Neural crest cell (in vitro differentiated cells): ENCODE measurements at places on chromosomes 11 and 22. TPM values are rescaled to one million over a fixed set of nuclear protein-coding genes. Genes with fewer than 3 reads are reported as not detected.
A peak's percentile ranks its signal among the peaks of the same experiment; 100 is the strongest.

The TST gene
- total RNA-seq = 31.0 and 31.3 TPM in 2 replicates

The IGHMBP2 gene
- total RNA-seq = 28.1 and 30.1 TPM in 2 replicates

The OR51S1 gene
- total RNA-seq = not detected in 2 replicates

The HEPN1 gene
- not detected in 2 replicates for total RNA-seq

The OR10A2 gene
- total RNA-seq = not detected in 2 replicates

The EIF3D gene
- 178 and 197 TPM in 2 replicates for total RNA-seq

The TBC1D10A gene
- total RNA-seq = 8.2 and 8.5 TPM in 2 replicates

The APOBEC3B gene
- 12.3 and 14.5 TPM in 2 replicates for total RNA-seq

DNA sequence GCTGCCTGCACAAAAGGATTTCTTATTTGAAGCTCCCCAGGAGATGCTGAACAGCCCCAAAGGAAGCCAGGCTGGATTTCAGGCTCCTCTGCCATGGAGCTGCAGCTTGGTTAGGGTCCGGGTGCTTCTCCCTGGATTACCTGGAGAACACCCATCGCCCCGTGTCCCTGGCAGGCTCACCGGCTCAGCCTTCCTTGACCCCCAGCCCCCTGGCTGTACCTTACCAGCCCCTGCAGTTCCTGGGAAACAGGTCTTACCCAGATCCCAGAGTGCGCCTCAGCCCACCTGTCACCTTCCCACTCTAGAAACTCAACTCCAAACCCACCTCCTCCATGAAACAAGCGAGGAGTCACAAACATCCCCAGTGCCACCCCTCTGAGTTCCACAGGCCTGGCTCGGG lies 45.3 kb upstream of the CD5 start:
- no peaks in the 10 kb centered on the region for H3K27me3 ChIP-seq
- peaks cover 4% of the 10 kb centered on the region for H3K4me1 ChIP-seq
- H3K36me3 ChIP-seq = no peaks in the 10 kb centered on the region
- no peak for DNase-seq
- no peak overlapping the region for H3K27ac ChIP-seq
- no peak overlapping the region for H3K4me3 ChIP-seq

GRCh38 chr22:24506802-24507438 lies 11.8 kb downstream of the UPB1 start:
- no peak overlapping the region for H3K4me3 ChIP-seq
- no peaks in the 10 kb centered on the region for H3K36me3 ChIP-seq
- no peak for DNase-seq
- H3K4me1 ChIP-seq = peaks cover 30% of the 10 kb centered on the region
- H3K27me3 ChIP-seq = peaks cover 13% of the 10 kb centered on the region

DNA sequence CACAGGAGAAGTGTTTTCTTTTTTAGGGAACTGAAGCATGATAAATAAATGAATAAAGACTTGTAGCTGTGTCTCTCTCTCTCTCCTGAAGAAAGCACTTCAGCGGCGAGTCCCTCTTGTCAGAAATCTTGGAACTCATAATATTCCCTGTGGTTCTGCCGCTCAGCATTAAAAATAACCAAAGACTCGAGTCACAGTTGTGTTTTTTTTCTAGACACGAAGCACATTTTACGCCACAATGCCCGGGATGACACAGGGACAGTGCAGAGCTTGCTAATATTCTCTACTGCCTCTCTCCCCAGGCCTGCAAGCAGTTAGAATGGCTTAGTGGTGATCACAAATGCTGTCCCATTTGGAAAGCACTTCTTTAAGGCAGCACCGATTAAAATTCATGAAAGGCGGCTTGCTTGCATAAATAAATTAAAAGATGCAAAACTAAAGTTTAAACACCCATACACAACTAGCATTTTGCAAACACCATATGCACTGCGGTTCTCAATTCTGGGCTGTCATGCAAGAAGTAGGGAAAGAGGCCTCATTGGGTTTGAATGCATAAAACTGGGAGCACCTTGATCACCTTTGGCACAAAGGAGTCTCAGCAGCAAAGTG lies 597.4 kb downstream of the SOX6 start:
- H3K27ac ChIP-seq = no peak overlapping the region
- no peak for DNase-seq
- peaks cover 5% of the 10 kb centered on the region for H3K36me3 ChIP-seq

GRCh38 chr11:132256528-132257279 lies 886.3 kb downstream of the NTM start:
- H3K4me3 ChIP-seq = no peak overlapping the region
- H3K36me3 ChIP-seq = peaks cover 2% of the 10 kb centered on the region
- DNase-seq = no peak
- no peaks in the 10 kb centered on the region for H3K27me3 ChIP-seq
- H3K27ac ChIP-seq = no peak overlapping the region

DNA sequence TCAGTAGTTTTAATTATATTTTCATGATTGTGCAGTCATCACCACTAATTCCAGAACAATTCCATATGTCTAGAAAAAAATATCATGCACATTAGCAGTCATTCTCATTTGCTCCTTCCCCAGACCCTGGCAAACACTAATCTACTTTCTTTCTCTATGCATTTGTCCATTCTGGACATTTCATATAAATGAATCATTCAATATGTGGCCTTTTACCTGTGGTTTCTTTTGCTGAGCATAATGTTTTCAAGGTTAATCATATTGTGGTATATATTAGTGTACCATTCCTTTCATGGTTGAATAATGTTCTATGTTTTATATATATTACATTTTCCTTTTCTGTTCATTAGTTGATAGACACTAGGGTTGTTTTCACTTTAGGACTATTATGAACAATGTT lies 811.1 kb upstream of the RAG2 start:
- no peaks in the 10 kb centered on the region for H3K4me1 ChIP-seq
- DNase-seq = no peak
- H3K4me3 ChIP-seq = no peak overlapping the region
- no peaks in the 10 kb centered on the region for H3K27me3 ChIP-seq
- no peaks in the 10 kb centered on the region for H3K36me3 ChIP-seq

DNA sequence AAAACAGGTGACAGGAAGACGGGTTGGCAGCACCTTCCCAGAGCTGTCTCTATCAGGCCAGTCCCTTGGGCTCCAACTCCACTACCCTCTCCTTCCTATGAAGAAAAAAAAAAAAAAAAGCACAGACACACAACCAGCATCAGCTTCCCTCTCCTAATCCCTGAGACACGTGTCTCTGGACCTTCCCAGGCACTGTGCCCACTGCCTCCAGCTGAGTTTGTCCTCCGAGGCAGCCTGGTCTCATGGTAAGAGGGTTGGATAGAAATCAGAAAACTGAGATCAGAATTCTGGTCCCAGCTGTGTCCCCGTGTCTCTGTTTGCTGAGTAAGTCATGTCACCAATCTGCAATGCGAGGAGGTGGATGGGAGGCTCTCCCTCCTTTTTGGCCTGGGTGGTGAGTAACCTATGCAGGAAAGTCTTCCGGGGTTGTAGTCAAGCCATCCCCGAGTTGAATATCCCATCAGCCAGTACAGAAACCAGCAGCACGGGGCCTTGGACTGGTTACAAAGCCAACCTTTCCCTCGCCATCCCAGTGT lies 193.7 kb upstream of the TBCEL start:
- peaks cover 2% of the 10 kb centered on the region for H3K27me3 ChIP-seq
- no peak overlapping the region for H3K27ac ChIP-seq
- peaks cover 40% of the 10 kb centered on the region for H3K4me1 ChIP-seq
- no peaks in the 10 kb centered on the region for H3K36me3 ChIP-seq

DNA sequence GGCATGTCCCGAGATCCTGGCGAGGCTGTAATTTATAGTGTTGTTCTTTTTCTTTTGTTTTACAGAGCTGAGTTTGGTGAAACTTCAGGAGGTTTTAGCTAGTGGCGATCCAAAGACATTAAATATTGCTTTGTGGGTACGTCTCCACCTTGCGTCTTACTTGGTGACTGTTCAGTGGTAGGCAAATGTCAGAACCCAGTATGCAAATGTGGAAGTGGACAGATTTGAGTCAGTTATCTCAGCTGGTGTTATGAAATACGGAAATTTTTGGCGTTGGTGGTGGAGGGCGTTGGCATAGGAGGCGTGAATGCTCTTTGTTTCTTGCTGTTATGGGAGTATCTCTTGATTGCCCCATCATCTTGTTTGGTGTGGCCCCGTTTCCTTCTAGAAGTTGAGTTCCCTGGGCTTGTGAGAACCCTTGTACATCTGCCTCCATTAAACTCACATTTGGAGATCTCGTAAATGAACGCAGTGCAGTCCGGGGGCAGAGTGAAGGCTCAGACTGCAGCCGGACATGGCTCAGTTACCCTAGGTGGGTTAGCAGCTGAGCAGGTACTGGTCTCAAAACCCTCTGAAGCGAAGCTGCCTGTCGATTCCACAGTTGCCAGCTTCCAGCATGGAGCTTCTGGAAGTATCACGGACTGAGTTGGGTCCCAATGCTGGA lies 39.9 kb downstream of the PTPRJ start:
- H3K27me3 ChIP-seq = no peaks in the 10 kb centered on the region
- DNase-seq = no peak
- no peak overlapping the region for H3K4me3 ChIP-seq
- no peaks in the 10 kb centered on the region for H3K36me3 ChIP-seq

DNA sequence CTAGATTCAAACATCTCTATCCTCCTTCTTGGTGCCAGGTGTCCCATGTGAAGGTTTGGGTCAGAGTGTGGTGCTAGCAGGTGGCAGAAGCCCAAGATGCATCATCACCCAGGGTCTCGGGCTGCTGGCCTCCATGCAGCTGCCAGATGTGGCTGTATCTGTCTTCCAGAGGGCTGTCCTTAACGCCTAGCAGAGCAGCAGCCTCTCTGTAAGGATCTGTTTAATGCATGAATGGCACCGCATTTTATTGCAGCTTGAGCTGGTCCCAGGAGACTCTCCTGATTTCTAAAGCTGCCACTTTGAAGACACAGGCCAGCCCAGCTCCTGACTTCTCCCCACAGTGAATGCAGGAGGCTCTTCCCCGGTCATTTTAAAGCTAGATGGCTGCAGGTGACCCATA lies 26.3 kb downstream of the SLC1A2 start:
- H3K27me3 ChIP-seq = peaks cover 16% of the 10 kb centered on the region
- H3K4me3 ChIP-seq = no peak overlapping the region
- DNase-seq = no peak
- no peak overlapping the region for H3K27ac ChIP-seq
- no peaks in the 10 kb centered on the region for H3K36me3 ChIP-seq
- no peaks in the 10 kb centered on the region for H3K4me1 ChIP-seq

GRCh38 chr11:65857500-65857852 lies 504 bp downstream of the CFL1 start:
- peaks cover 36% of the 10 kb centered on the region for H3K36me3 ChIP-seq
- H3K27me3 ChIP-seq = peaks cover 27% of the 10 kb centered on the region
- peak; percentile 40 for DNase-seq
- no peak overlapping the region for H3K27ac ChIP-seq
- H3K4me1 ChIP-seq = peaks cover 56% of the 10 kb centered on the region
- peak overlapping the region; percentile 94 for H3K4me3 ChIP-seq

GRCh38 chr11:93686812-93687211 lies 25.3 kb downstream of the CEP295 start:
- no peak overlapping the region for H3K4me3 ChIP-seq
- no peak overlapping the region for H3K27ac ChIP-seq
- no peaks in the 10 kb centered on the region for H3K27me3 ChIP-seq
- no peak for DNase-seq
- H3K4me1 ChIP-seq = no peaks in the 10 kb centered on the region
- H3K36me3 ChIP-seq = peaks cover 29% of the 10 kb centered on the region

- no peak overlapping the region for H3K4me3 ChIP-seq
- no peaks in the 10 kb centered on the region for H3K4me1 ChIP-seq
- peaks cover 4% of the 10 kb centered on the region for H3K27me3 ChIP-seq
- no peaks in the 10 kb centered on the region for H3K36me3 ChIP-seq
- no peak for DNase-seq
- no peak overlapping the region for H3K27ac ChIP-seq
Observed at GRCh38 chr11:32573228-32573627, 10.4 kb upstream of the EIF3M start.

DNA sequence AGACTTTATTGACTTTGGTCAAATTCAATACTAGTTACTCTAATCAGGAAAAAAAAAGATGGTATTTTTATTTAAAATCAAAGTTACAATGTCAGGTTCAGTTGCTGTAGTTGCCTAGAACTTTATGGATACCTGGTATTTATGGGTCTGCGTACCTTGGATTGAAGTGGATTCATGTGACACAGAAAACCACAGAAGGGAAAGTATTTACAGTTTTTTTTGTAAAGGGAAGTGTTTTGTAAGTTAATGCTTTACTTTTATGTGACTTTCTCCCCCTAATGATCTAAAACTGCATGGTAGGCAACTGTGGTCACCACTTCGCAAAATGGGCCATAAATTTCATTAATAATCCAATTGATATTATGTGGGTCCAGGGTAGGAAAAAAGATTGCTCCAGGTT lies 65.2 kb upstream of the ADA2 start:
- H3K36me3 ChIP-seq = no peaks in the 10 kb centered on the region
- no peak overlapping the region for H3K4me3 ChIP-seq
- H3K27me3 ChIP-seq = no peaks in the 10 kb centered on the region
- no peak for DNase-seq

DNA sequence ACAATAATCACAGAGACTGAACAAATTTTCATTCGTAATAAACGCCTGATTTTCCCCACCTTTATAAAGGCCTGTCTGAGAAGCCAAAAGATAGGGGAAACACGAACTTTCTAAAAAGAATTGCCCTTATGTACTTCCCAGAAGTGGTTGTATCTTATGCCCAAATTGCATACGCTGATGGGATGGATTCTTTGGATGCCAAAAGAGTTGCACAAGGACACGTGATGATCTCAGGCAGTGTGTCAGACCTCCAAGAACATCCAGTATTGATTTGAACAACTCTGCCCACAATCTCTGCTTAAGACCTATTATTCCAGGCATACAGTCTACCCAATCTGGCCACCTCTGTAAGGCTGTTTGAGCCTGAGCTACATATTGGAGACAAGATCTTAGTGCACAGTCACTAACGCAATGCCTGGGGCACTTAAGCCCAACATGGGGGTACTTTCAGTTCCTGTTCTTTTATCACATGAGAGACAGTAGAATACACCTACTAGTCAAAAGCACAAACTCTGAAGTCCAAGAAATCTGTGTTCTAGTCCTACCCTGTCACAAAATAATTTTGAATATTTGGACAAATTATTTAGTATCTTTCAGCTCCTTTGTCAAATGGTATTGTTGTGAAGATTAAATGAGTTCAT lies 38.9 kb downstream of the OR10A6 start:
- DNase-seq = no peak
- no peak overlapping the region for H3K27ac ChIP-seq
- peaks cover 12% of the 10 kb centered on the region for H3K4me1 ChIP-seq
- no peak overlapping the region for H3K4me3 ChIP-seq
- H3K36me3 ChIP-seq = no peaks in the 10 kb centered on the region

DNA sequence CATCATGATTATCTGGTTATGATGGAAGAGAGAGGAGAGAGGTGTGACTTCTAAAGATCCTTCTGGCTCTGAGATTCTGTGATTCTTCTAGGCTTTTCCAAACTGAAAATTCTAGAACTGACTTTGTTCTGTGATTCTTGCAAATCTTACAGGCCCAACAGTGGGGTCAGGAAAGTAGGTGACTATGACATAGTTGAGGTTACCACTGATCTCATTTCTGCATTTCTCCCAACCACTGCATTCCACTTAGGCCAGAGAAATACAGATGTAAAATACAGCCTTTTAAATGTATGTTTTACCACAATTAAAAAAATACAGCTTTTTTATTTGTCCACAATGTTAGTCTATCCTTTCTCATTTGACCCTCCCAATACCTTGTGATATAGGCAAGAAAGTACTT lies 83.7 kb downstream of the STIM1 start:
- no peaks in the 10 kb centered on the region for H3K4me1 ChIP-seq
- no peak overlapping the region for H3K4me3 ChIP-seq
- DNase-seq = no peak
- H3K36me3 ChIP-seq = peaks cover 2% of the 10 kb centered on the region
- H3K27me3 ChIP-seq = no peaks in the 10 kb centered on the region
- H3K27ac ChIP-seq = no peak overlapping the region
